Activated CD4-positive, alpha-beta T cell treated with anti-CD3 and anti-CD28 coated beads, Interleukin-2, Interleukin-4, amounts not matched to agents 100 ng/mL and 50 ng/mL, durations not matched to agents 16 hours and 8 hours (primary cell): ENCODE measurements at places on chromosomes 13 and 19.

DNA sequence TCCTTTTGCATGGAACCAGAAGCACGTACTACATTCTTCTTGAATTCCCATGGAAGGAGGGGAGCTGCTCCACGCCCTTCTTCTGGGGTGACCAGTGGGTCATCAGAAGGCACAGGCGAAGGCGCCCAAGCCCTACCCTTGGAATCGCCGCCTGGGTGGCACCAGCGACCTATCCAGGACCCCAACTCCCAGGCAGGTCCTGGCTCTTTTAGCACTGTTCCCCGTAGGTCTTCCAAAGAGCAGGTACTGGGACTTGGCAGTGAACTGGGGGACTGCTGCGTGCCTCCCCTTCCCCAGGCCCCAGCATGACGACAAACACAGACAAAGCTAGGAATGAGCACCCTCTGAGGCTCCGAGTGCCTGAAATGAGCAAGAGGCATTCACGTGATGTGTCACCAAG, 45.0 kb downstream of the CEBPG start:
- no peak for DNase-seq

- DNase-seq = no peak
These were observed 71.8 kb downstream of the SPACA7 start for GRCh38 chr13:112447761-112448603.

- DNase-seq = peak; percentile 43
These were observed 5.8 kb downstream of the AKAP11 start for GRCh38 chr13:42277618-42278276.

- DNase-seq = no peak
These were observed 192.0 kb upstream of the SOX1 start for GRCh38 chr13:111874981-111875380.

DNA sequence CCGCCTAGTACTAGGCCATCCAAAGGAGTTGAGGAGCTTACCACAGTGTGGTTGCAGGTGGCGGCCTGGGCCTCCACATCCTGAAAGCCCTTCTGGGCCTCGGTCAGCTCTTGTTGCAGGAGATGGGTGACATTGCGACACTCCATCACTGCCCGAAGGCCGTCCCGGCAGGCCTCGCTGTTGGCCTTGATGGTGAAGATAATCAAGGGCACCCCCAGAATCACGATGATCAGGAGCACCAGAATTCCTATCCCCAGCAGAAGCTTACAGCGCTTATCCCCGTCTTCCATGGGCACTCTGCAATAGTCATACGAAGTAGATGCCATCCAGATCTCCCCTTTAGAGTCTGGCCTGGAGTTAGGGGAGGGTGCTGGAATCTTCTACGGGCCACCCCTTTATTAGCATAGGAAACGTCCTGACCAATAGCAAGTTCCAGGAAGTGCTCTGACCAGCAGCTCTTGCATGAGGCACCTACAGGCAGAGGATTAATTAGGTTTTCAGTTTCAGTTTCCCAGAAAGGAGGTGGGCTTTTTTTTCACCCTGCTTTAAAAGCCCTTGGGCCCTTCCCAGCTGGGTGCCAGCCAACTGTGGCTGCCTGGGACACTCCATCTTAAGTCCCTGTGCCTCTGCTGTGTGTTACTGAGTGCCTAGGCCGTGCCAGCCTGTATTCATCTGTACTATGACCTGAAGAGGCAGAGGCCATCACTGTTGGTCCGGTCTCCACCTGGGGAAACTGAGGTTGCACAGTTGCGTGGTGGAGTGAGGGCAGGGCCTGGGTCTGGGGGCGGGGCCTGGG, at the start of gene BST2:
BST2 (minus strand) TSS at position 381 of the 796 bp plus-strand sequence; CDS start at position 326, 55 bp downstream.
- peak; percentile 85 for DNase-seq

DNA sequence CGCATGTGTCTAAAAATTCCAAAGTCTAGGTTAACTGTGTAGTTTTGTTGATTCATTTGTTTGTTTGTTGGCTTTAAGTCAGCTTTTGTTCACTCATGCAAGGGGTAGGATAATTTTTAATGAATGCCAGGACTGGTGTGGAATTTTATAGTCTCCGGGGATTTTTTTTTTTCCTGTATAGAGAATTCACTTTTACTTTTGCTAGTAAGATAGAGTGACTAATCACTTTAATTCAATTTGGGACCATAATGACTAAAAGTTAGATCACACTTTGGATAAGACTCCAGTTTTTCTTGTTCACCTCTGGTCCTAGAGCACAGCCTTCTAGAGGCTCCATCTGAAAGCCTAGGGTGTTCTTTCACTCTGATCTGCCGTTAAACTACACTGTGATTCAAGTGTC, 1690.0 kb downstream of the PCDH9 start:
- no peak for DNase-seq

DNA sequence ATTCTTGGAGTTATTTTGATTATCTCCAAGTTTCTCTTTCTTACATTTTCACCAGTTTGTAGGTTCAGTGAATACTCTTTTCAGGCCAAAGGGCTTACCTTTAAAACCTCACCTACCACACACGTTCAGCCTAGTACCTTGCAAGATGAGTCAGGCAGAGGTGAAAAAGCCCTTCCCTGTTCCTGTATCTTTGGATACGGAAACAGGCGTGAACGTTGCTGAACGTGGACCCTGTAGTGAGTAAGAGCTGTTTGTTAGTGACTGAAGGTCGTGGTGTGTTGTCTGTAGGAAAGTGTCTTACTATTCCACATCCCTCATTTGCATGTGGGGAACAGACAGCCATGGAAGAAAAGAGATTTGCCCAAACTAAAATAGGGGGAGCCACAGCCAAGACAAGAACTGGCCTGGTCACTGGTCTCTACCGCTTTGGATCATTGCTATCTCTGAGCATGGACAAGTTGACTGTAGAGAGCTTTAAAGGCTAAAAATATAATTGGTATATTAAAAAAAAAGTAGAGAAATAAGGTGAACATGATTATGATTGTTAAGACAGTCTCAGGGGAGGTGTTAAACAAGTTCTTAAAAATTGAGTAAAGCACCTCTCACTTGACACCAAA, 3.5 kb downstream of the CEBPG start:
- DNase-seq = no peak

- DNase-seq = no peak
These were observed 394.3 kb downstream of the PCDH17 start for GRCh38 chr13:58025821-58026220.

GRCh38 chr19:47028195-47028601, 8.6 kb downstream of the NPAS1 start:
- no peak for DNase-seq

GRCh38 chr19:54420383-54421168, 5.3 kb downstream of the TTYH1 start:
- DNase-seq = no peak

DNA sequence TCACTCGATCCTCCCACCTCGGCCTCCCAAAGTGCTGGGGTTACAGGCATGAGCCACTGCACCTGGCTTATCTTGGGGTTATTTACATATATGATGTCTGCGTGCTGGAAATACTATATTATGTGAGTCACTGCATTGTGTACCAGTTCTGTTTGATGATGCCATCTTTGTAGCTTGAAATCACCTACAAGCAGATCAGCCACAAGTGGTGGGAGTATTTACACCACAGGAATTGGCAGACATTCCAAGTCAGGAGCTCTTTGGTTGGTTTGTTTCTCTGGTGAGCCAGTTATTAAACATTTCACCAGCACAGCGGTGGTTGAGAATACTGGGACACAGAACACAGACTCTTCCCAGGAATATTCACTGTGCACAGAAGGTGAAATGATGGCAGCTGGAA, 4.5 kb upstream of the TIMM44 start:
- DNase-seq = no peak

DNA sequence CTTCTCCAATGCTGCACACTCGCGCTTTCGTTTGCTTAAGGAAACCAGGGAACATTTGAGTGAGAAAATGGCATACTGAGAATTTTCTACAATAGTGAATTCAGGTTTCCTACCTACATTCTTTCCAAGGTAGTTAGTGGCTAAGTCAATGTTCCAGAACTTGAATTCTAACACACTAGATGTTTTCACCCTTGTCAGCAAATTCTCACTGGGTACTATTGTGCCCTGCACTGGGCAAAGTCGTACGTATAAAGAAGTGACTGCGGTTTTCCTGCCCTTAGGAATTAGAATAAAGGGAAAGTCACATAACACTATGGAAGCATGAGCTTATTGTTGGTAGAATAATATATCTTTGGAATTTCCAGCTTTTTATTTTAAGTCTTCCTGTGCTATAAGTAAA, 119.2 kb upstream of the TNFSF11 start:
- DNase-seq = no peak

- DNase-seq = no peak
These were observed 20.5 kb upstream of the CYP2S1 start for GRCh38 chr19:41172297-41173164.

DNA sequence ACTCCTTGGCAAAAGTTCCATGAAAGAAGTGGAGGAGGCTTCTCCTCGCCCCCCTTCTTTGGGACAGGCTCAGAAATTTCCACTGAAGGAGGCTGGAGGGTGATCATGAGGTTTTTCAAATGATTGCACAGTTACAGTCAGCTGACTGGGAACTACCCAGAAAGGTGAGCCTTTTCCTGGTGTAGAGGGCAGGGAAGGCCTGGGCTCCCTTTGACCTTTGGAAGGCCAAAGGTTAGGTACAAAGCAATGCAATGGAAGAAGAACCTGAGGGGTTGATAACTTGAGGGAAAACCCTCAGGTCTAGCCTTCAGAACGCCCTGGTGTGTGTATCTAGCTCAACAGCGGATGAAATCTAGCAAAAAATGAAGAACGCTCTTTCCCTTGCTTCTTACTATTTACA, 50.1 kb upstream of the SLC15A1 start:
- no peak for DNase-seq

DNA sequence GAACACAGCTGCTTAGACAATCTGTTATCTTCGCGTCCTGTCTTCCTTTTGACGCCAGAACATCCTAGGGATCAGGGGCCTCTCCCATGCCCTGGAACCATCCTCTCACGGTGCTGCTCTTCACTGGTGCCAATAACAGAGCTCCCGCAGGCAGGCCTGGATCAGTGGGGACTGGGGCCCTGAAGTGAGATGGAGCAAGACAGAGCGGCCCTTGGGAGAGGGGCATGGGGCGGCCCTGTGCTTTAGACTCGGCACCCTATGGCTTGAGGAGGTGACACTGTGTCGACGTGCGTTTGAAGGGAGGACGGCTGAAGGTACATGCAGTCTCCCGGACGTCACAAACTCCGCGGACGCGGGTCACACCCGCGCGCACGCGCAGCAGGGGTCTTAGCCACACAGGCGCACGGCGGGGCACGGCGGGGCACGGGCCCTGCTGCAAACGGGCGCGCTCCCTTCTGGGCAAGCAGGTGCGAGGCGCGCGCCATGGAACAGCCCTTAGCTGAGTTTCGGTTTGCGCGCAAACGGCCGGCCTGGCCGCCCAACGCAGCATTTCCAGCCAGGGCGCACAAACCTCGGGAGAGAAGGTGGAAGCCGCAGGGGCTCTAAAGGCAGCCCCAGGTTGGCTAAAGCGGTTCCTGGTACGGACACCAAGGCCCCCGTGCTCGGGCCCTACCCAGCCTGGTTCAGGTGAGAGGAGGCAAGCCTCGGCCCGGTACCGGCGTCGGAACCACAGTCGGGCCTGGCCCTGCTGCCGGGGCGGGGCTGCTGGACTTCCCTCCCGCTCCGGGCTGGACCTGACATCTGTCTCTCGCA, 16.5 kb upstream of the RNF17 start:
- DNase-seq = peak; percentile 41

DNA sequence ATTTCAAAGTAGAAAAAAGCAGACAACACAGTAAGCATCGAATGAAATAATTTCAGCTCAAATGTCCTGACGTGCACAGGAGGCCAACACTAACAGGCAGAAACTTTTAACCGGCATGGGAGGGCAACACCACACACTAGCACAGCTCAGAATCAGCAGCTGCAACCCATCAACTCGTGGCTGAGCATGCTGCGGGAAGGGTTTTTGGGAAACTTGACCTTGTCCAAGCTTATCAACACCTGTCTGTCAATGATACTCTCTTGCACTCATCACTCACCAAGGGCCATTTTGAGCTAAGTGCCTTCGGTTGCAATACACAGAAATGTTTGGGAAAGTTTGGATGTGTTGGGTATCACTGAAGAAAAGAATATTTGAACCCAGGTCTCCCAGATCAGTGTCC, 483.7 kb downstream of the TSHZ3 start:
- no peak for DNase-seq

GRCh38 chr19:10471909-10472308, 31.2 kb downstream of the KEAP1 start:
- DNase-seq = peak; percentile 29
